ENCODE measurements at places on chromosomes 3 and 15.

GRCh38 chr3:138174421-138175131 lies at the start of gene DBR1:
DBR1 (minus strand) TSS chr3:138174921; CDS start chr3:138174795, 126 bp downstream.
- peak; percentile 51 for DNase-seq

DNA sequence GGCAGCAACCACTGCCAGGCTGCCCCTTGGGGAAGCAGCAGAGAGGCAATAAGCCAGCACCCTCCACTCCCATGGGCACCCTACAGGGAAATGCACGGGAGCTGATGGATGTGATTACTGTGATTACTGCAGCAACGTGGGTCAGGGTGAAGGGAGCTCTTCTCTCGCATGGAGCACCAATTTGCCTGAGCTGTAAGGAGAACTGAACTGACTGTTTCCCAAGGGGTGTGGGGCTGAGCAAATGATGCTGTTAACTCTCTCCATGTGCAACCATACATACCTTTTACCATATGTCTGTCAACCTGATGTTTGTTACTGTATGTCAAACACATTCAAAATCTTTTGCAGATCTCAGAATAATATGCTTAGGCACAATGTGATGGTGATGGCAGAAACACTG lies 680.6 kb downstream of the SQOR start:
- DNase-seq, result no peak

GRCh38 chr3:27387625-27388024 lies 18.4 kb upstream of the NEK10 start:
- DNase-seq, result no peak

GRCh38 chr15:66825139-66825538 lies 123.1 kb downstream of the SMAD6 start:
- DNase-seq, result no peak

DNA sequence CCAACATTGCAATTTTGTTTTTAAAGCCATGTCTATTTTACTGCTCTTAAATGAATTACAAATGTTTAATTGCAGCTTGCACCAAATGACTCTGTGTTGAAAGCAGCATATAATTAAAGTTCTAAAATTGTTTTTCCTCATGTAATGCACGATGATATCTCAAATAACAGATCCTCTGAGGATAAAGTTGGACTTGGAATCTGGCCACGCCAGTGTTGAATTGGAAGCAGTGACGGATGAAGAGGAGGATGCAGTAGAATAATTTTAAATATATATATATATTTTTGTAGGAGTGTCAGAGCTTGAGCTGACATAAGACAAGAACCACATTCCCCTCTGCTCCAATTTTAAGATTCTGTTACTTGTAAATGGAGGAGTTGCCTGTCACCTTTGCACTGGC lies 406.6 kb upstream of the DPPA4 start:
- no peak for DNase-seq

DNA sequence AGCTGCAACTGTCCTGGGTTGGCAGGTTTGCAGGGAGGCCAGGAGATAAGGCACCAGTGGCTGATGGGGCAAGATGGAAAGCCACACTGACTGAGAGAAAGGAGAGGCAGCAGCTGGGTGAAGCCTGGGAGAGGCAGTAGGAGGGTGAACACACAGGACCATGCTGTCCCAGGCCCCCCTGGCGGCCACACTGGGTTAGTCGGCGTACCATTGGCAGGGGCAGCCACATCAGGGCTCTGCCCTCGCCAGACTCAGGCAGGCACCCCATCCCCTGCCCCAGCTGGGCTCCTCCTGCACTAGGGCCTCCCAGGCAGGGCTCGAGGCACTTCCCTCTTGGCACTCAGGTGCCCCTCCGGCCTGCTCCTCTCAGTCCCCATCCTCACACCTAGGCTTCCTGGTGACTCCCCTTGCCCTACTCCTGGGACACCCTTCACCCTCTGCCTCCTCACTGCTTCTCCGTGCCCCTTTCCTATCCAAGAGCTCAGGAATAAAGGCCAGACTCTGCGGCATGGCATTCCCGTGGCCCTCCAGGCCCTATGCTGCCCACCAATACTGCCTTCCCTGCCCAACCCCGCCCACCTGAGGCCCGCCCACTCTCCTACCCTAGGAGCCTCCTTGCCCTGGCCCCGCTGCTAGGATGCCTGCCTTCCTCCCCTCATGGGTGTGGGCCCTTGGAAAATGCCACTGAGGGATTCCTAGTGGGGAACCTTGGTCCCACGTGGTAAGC lies 28.7 kb upstream of the DUSP7 start:
- DNase-seq, result no peak

DNA sequence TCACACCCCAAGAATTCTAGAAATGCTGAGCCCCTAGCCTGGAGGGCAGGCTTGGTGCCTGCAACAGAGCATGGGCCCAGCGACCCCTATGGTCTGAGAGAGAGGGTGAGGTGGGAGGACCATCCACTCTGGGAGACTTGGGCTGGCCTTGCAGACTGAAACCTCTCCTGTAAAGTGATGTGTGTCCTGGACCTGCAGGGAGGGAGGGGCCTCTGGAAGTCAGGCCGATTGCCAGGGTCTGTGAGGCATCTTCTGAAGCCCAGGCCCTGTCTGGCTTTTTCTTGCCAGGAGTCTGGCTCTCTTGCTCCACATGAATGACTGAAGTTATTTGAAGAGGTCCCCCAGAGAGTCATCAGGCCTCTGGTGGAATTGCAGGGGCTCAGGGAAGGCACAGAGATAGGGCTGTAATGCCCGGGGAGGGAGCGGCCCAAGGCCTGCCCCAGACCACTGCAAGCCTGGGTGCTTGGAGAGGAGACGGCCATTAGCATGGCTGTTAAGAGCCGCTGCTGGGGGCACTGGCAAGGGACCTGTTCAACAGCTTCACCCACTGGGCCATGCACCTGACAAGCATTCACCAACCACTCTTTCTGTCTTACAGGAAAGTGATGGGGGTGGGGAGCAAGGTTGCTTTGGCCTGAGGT lies 56.0 kb upstream of the CHRNA7 start:
- no peak for DNase-seq

DNA sequence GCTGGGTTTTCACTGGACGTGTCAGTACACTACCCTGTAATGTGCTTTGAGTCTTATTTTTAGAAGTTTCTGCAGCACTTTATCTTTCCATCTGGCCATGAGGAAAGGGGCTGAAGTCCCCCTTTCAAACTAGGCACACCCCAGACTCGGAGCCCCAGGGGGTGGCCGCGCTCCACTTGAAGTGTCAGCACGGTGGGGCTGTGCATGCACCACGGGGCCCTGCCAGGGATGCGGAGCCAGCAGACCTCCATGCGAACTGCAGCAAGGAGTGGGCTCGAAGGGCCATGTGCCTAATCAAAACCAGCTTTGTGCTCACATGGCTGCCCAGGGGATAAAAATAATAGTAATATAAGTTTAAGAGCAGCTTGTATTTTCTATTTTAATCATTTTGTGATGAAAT lies 100.9 kb upstream of the HACD2 start:
- no peak for DNase-seq

DNA sequence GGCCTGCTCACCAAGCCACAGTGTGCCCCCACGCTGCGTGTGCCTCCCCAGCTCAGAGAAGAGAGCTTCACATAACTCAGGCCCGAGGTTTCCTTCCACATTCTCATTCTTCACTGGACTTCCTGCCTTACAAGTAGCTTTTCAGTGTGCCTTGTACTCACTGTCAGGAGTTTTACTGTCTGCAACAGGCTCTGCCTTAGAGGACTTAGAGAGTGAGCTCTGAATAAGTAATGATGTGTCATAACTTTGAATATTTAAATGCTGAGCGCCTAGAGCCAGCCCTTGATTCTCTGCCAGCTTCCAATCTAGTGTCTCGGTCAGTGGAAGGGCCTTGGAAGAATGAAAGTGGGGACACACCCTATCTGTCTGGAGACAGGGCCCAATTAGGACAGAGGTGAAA lies 41.8 kb downstream of the ITGB5 start:
- no peak for DNase-seq

DNA sequence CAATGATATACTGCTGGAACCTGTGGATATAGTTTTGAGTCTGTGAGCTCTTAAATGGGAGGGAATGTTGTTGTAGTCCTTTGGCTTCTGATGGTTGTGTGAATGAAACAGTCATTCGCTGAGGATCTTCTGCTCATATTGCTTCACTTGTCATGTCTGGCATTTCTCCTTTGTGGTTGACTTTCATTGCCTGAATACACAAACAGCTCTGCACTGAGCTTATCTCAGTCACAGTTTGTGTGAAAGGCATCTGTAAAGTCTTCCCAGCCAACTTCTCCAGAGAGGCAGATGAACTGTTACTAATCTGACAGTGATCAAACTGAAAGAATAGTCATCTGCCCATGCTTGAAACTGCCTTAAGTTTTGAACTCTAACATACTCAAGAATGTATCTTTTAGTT lies 59.8 kb downstream of the TMED3 start:
- no peak for DNase-seq

DNA sequence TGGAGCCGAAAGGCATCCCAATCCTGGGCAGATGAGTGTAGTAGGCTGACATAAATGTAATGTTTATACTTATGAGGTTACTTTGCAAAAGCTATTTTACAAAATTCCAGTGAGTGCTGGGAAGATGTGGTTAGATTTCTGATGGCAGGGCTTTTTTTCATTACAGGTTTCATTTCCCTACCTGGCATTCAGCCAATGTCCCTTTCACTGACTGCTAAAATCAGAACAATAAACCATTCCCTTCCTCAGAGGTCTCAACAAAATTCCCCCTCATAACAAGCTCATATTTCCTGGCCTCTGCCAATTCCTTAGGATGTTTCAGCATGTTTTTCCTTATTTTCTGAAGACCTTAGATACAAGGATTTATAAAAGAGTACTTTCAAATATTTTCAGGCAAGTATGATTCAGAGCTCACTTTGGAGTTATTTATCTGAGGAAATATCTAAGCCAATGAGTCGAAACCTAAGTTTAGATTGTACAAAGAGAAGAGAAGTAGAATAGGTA lies 40.9 kb upstream of the CCDC80 start:
- no peak for DNase-seq

GRCh38 chr15:51132384-51133139 lies 37.9 kb upstream of the TNFAIP8L3 start:
- no peak for DNase-seq

- no peak for DNase-seq
Measured at GRCh38 chr3:122188737-122189136, 5.3 kb downstream of the CASR start.

DNA sequence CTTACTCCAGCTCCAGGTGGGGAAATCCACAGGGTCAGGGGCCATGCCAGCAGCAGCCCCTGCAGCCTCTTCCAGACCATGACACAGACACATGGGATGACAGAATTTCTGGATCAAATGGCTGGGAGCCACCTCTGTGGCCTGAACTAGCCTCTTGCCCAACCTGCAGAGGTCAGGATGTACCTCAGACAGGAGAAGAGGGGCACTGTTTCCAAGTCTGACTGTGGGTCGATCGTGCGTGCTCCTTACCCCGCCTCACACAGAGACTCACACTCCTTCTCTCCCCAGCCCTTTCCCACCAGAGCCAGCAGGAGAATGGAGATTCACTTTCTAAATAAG lies 131.9 kb downstream of the FAM43A start:
- DNase-seq, result no peak

- no peak for DNase-seq
Measured at GRCh38 chr3:25291481-25291905, 136.6 kb upstream of the RARB start.

GRCh38 chr3:38479431-38480092 lies 16.6 kb upstream of the EXOG start:
- DNase-seq, result peak; percentile 59

GRCh38 chr15:27932600-27932999 lies 166.5 kb downstream of the OCA2 start:
- no peak for DNase-seq

DNA sequence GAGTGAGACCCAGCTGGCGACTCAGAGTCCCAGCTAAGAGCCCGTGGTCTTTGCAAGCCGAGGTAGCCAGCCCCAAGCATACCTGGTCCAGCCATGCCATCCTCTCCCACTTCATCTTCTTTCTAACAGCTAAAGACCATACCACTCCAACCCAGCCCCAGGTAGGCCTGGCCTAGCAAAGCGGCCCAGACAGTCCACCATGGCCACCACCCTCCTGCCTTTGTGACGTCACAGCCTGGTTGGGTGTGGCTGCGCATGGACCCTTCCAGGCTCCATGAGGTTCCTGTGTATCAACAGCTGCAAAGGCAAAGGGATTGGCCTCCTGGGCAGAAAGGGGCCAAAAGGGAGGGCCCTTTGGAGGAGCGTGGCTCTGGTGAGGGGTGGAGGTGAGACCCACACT lies 4.1 kb downstream of the NTRK3 start:
- DNase-seq, result no peak

DNA sequence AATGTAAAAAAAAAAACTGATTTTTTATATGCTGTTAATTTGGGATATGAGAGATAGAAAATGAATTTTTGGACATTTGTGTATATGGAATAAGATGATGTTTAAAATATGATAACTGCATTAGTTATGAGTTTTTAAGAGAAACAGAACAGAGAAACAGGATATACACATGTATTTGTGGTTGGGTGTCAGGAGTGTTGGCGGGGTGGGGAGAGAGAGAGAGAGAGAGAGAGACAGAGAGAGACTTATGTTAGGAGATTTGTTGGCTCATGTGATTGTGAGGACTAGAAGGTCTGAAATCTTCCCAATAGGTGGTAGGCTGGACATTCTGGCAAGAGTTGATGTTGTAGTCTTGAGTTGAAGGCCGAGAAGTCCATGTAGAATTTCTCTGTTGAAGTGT lies 1121.6 kb upstream of the GBE1 start:
- DNase-seq, result no peak

DNA sequence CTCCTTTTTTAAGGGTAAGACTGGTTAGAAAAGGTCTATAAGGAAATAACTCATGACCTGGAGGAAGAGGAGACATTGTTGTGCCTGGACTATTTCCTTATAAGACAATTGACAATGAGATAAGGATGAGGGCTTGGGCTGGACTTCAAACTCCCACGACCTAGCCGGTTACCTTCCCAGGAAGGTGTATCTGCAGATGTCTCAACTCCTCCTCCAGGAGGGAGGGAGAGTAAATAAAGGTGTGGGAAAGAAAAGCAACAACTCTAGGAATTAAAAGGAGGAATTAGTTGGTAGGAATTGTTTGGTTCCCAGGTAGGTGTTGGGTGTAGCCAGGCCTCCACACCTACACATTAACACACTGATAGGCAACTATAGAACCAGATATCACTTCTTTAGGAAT lies 97.8 kb upstream of the TBL1XR1 start:
- no peak for DNase-seq

GRCh38 chr15:41870689-41871081 lies 23.2 kb downstream of the SPTBN5 start:
- no peak for DNase-seq

GRCh38 chr3:41125258-41125657 lies 74.0 kb upstream of the CTNNB1 start:
- no peak for DNase-seq

DNA sequence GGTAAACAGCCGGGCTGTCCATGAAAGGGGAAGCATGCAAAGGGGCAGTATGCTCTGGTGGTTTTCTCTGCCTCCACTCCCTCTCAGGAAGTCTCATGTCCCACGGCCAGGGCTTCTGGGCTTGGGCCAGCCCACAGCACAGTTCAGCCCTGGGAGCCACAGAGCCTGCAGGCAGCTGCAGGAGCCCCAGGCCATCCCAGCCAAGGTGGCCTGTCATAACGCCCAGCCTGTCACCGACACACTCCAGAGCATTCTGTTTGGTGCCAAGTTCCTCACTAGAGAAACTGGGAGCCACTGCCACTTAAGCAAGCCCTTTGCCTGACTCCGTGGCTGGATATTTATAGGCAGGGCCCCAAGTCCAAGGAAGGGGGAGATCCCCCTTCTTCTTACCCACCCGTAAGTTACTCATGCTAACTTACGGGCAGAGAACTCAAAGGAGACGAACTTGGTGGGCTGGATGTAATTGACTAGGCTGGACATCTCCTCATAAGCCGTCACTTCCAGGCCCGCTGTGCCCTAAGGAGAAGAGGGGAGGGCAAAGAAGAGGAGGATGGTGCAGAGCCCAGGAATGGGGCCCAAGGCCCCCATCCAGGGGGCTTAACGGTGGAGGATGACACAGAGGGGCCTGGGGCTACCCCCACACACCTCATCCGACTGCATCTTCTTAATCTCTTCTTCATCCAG lies 11.7 kb downstream of the PLCB2 start:
- DNase-seq, result no peak
